ENCODE measurements at places on chromosomes 1 and 21.
A peak's percentile ranks its signal among the peaks of the same experiment; 100 is the strongest.

GRCh38 chr1:52542085-52542688, 10.7 kb downstream of the TUT4 start:
- DNase-seq, result no peak

GRCh38 chr1:61362351-61362750, 280.0 kb downstream of the NFIA start:
- DNase-seq, result no peak

- no peak for DNase-seq
These were observed 8.0 kb downstream of the PDXK start for GRCh38 chr21:43726686-43727518.

DNA sequence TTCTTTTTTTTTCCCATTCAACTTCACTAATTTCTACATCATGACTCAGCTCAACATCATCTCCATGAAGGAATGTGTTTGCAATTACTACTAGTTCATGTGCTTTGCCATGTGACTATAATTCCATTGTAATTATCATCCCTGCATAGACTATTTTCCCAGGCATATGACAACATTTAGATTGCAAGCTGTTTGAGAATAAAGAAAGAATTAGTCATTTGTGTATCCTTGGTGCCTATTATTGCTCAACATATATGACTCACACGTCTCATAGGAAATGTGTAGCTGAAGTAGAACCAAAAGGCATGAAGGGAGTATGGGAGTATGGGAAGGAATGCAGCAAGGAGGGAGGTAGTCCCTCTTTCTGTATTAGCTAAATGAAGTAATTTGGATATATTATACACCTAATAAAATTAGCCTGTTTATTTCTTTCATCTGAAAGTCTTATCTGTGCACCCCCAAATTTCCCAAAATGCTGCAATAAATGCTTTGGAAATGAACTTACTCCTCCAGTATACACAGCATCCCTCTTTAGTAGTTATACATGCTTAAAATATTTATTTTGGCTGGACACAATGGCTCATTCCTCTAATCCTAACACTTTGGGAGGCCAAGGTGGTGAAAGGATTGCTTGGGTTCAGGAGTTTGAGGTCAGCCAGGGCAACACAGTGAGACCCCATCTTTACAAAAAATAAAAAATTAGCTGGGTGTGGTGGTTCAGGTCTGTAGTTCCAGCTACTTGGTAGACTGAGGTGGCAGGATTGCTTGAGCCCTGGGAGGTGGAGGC, 316.9 kb upstream of the ADGRL4 start:
- DNase-seq, result no peak

- DNase-seq, result no peak
These were observed 20.4 kb upstream of the HPDL start for GRCh38 chr1:45306319-45306718.

DNA sequence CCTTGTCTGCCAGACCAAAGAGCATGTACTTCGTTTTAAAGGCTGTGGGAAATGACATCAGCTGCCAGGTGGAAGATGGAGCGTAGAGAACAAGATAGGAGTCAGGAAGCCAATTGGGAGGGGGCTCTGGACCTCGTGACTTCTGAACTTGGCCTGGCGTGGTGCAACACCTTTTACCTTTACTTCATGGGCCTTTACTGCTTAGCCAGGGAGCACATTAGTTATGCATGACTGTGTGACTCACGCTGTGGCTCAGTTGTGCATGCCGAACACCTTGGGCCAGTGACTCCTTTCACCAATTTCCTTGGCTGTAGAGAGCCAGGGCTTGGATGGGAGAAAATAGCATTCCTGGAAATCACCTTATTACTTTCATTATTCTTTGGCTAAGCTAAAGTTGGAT, 7.2 kb downstream of the XCL1 start:
- DNase-seq, result no peak

DNA sequence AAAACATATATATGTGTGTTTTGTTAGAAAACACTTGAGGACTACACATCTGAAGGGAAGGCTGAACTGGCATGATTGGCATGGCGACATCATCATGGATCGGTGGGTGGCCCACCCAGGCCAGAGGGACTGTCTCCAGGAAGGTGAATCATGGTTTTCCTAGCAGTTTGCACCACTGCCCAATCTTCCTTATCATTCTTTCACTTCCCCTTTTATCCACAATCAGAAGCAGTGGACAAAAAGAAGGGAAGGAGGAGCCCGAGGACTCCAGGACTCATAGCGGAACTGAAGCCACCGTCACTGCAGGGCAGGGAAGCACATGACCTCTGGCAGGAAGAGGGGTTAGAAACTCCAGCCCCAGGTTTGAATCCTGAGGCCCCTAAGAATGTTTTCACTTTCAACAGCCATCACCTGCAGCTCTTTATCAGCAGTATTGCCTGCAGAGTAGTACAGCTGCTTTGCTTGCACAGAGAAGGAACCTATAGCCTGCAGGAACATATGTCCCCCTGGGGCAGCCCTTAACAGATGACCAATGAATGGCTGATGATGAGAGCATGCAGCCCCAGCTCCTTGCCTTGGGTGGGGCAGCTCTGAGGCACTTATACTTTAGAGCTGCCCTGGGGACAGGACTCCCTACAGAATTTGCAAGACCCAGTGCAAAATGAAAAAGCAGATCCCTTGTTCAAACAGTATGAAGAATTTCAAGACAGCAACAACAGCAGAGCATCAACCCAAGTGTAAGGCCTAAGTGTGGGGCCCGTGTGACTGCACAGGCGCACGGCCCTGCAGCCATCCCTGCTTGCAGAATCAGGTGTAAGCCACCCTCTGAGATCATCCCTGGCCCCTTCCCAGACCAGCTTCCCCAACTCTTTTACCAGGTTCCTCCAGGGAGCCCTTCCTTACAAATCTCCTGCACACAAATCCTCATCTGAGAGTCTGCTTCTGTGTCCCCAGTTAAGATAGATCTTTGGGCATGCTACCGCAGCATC, 241.8 kb upstream of the IRF2BP2 start:
- no peak for DNase-seq

GRCh38 chr1:25505656-25506385, 37.6 kb upstream of the LDLRAP1 start:
- no peak for DNase-seq

DNA sequence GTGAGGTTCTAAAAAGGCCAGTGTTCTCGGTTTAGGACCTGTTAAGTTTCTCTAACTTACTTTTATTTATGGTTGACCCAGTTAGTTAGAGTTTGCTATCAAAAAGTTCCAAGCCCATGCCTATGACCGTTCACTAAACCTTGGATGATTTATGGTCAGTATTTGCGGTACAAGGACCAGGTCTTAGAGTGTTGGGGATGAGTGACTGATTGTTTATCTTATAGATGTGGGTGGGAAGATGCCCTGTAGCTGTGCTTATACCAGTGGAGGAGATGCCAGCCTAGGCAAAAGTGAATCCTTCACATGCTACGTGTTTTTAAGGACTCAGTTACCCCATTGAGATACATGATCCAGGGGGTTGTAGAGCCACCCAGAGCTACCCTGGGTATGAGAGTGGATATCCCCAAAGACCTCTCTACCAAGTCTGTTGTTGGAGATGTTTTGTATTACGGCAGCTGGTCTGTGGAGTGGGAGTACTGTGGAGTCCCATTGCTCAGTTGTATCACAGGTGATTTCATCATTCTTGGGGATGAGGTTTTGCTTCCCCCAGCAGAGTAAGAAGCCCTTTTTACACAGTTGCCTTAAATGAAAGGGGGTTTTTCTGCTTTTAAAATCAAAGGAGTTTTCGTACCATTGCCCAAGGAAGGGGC, 2.1 kb downstream of the SLC22A15 start:
- DNase-seq, result no peak

- no peak for DNase-seq
These were observed 40.0 kb upstream of the DHCR24 start for GRCh38 chr1:54926970-54927369.

DNA sequence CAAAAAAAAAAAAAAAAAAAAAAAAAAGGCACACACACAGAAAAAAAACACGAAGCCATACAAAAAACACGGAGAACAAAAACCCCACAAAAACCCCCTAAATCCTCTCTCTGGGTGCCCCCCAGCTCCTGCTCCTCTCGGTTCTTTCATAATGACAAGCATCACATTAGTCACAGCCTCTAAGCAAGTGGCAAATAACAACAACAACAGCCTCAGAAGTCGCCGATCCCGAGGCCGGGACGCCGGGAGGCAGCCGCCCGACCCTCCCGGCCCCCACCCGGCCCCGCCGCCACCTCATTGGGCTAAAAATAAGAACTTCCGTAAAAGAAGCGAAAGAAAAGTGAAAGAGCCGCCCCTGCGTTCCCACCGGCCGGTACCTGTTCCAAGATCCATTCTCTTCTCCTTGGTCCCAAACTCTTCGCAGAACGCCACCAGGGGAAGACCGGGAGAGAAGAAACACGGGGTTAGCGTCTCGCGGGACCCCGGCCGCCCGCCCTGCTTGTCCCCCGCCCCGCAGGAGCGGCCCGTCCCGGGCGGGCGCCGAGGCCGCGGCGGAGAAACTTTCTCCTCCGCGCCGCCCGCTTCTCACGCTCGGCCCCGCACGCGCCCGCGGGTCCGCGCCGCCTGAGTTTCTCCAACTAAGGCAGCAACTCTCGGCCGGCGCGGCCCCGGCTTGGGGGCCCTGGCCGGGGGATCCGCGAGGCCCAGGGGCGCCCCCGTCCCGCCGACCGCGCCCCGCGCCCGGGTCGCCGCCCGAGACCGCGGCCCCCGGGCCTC, 102.8 kb downstream of the CASZ1 start:
- peak; percentile 29 for DNase-seq

GRCh38 chr1:85048296-85049064, at the start of gene MCOLN3:
Gene MCOLN3, minus strand, starts transcription at chr1:85048500. Its CDS starts 3,140 bp downstream, at chr1:85045360.
- DNase-seq, result no peak

DNA sequence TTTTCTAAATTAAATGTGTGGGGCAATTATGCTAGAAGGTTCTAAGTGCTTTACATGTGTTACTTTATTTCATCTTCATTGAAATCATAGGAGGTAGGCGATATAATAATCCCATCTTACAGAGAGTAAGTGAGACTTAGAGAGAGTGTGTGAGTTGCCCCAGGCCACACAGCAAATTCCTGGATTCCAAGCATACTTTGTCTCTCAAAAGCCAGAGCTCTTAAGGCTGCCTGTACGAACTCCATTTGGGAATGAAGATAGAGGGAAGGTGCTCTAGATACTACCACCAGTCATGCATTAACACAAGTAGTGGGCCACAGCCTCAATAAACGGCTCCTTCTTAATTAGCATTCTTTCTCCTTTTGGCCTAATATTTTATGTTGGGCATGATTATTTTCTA, 170.1 kb downstream of the SIPA1L2 start:
- no peak for DNase-seq

GRCh38 chr1:4447778-4448420, 206.5 kb upstream of the AJAP1 start:
- DNase-seq, result no peak

- no peak for DNase-seq
These were observed 232.5 kb downstream of the NCAM2 start for GRCh38 chr21:21230672-21231071.

- no peak for DNase-seq
These were observed 55.2 kb upstream of the PTGS2 start for GRCh38 chr1:186735463-186735862.

- peak; percentile 65 for DNase-seq
These were observed 705 bp upstream of the SLC50A1 start for GRCh38 chr1:155134880-155135414.

DNA sequence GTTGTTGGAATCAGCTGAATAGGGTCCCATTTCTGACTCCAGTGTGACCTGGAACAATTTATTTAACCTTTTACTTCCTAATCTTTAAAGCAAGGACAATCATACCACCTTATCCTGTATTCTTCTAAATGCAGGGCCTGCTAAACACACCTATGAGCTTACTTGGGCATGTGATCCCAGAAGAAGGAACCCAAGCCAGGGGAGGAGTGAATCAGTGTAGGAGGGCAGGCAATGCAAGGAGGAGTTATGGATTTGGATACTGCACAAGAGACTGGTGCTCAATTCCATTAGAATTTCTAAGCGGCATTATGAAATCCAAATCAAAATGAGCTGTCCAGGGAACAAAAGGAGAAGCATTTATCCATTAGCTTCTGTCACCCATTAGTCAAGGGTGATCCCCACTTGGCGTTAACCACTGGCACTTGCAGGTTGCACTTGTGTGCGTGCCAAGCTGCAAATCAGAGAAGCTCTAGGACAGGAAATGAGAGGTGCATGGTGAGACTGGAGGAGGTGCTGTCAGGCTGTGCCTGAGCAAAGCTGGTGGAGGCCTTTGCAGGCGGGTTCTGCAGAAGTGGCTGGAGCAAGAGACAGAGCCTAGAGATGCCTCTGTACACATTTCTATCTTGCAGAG, 297.2 kb upstream of the PLXNA2 start:
- no peak for DNase-seq

- DNase-seq, result no peak
These were observed 215.4 kb downstream of the ZNF648 start for GRCh38 chr1:181846001-181846645.

GRCh38 chr1:111581166-111581565, 38.4 kb upstream of the RAP1A start:
- no peak for DNase-seq

GRCh38 chr1:225995919-225996864, 3.0 kb downstream of the SDE2 start:
- no peak for DNase-seq

GRCh38 chr21:35506352-35506751, 457.2 kb upstream of the RUNX1 start:
- DNase-seq, result no peak

- no peak for DNase-seq
These were observed 44.1 kb upstream of the KCNJ15 start for GRCh38 chr21:38212706-38213105.

DNA sequence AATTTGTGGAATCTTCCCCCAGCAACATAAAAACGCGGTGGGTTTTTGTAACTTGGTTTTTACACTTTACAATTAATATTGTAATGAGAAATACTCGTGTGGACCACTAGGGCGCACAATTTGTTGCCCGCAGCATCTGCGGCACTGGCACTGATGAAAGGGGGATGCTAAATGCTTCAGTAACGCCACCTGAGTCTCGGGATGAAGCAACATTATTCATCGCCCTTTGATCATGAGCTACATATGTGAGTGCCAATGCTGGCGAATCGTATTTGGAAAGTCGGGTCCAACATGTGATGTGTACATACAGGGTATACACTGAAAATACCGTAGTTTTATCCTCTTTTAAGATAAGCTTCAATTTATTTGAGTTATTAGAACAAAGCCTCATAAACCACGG, 34.2 kb upstream of the COX20 start:
- DNase-seq, result peak; percentile 41

- no peak for DNase-seq
These were observed 38.5 kb downstream of the COQ8A start for GRCh38 chr1:226978432-226979114.

GRCh38 chr1:44292651-44293050, 62.4 kb downstream of the ERI3 start:
- DNase-seq, result no peak

DNA sequence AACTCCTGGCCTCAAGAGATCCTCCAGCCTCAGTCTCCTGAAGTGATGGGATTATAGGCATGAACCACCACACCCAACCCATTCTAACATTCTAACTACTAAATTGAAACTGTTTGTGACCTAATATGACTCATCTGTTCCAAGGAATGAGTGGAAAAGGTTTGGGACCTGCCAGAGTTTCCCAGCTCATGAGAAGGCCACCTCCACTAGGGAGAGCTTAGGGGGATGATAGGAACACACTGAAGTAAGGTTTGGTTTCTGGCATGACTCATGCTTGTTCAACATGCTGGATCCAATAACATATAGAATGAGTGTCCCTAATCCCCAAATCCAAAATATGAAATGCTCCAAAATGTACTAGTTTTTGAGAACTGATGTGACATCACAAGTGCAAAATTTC, 18.9 kb upstream of the SCAF4 start:
- DNase-seq, result no peak

Measured in stimulated activated CD4-positive, alpha-beta T cell treated with anti-CD3 and anti-CD28 coated beads, TNF-alpha, amount 100 ng/mL, for 24 hours (primary cell).